ENCODE measurements at places on chromosomes 7 and 10.

DNA sequence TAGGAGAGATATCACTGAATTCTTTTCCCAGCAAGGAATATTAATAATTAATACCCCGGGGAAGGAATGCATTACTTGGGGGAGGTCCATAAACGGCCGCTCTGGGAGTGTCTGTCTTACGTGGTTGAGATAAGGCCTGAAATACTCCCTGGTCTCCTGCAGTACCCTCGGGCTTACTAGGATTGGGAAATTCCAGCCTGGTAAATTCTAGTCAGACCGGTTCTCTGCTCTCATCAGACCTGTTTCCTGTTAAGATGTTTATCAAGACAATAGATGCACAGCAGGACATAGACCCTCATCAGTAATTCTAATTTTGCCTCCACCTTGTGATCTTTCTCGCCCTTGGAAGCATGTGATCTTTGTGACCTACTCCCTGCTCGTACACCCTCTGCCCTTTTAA lies 162.8 kb upstream of the KCND2 start:
- DNase-seq, result no peak

GRCh38 chr10:44347609-44348400 lies 37.1 kb downstream of the CXCL12 start:
- DNase-seq, result no peak

- DNase-seq, result no peak
Measured at GRCh38 chr10:70662362-70663220, 9.7 kb upstream of the ADAMTS14 start.

- no peak for DNase-seq
Measured at GRCh38 chr7:23058408-23059096, 44.6 kb upstream of the HYCC1 start.

DNA sequence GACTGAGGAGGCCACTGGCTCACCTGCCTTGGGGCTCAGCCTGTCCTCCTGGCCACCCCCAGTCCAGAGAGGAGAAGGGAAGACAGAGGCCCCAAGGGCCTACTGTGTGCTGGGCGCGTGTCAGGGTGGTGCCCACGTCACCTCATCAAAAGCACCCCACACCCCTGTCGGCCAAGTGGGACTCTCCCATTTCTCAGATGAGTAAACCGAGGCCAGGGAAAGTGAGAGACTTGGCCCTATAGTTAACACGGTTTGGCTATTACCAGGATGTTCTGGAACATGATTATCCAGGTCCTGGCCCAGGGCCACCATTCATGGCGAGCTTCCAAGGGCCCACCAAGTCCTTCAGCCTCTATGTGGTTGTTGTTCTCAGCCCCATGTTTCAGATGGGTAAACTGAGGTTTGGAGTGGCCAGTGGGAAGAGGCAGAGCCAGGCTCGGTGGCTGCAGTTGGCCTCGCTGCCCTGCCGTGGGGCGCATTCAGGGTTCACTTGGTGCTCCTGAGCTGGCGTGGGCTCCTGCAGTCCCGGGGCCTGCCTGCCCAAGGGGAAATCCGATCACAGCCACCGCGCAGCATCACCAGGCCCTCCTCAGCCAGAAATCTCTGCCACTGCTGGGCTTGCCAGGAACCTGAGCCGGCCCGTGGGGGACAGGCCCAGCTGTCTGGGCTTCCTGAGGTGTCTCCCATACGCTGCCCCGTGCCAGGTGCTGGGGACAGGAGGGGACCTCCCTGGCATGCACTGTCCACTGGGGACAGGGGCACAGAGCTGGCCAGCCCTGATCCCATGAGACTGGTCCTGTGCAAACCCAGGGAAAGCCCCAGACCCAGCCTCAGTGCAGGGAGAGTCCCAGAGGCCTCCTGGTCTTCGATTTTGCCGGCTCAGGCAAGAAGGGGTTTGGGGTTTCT lies 117.7 kb upstream of the TNRC18 start:
- no peak for DNase-seq

DNA sequence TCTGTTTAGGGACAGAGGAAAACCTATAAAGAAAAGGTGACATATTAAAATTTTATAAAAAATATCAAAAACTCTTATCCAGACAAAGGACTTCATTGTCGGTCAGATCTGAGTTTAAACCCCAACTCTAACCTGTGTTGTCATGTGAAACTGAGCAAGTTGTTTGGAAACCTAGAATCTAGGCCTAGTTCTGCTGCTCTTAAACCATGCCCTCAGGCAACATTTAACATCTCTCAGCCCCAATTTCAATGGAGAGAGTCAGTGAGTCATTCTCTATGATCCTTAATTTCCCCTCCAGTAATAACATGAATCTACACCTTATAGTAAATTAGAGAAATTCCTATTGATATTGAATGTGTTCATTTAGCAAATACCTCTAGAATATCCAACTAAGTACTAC lies 192.3 kb downstream of the IMMP2L start:
- no peak for DNase-seq

DNA sequence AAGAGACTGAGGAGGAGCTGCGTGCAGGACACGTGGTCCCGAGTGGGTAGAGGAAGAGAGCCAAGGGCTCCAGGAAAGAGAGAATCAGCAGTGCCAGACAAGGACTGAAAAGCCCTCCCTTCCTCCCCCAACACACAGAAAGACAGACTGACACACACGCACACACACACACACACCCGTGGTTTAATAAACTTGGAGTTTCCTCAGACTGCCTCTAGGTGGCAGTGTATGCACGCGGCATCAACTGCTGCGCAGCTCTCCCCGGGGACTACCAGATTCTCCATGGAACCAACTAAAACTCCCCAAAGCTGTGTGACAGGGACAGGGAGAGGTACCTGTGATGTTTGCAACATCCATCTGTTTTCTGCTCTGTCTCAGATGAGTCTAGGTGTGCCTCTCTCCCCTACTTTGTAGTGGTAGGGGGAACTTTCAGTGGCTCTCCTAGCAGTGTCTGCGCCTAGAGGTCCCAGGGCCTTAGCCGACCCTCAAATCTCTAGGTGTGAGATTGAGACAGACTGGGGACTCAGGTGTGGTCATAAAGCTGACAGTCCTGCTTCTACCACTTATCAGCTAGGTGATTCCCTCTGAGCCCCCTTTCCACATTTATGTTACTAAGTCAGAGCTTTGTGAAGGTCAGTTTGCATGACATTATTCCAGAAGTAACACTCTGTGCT lies 9.3 kb upstream of the TSPAN14 start:
- peak; percentile 48 for DNase-seq

DNA sequence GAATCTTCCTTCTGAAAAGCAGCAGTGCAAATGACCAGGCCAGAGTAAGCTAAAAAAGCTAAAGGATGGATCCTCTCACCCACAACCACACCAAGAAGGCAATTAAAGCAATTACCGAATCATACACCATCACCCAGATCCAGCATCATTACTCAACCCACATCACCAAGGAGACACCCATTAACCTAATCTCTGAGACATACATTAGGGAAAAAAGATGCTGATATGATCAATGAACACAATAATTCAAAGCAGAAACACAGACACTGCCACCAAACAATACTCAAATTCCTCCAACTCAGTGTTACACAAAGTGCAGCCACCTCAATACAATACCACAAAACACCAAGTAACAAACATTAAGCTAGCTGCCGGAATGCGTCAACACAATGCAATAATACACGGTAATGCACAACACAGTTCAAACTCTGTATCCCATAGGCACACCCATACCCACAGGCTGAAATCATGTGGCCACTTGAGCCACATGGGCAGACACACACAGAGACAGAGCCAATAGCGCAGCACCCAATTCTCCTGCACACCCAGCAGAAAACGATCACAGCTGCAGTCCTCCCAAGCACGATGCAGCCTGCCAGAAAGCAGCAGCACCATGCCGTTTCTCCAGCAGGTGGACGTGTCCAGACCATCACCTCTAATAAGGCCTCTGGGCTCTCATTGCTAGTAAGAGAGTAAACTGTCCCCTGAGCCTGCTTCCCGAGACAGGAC lies 21.5 kb downstream of the PAX2 start:
- no peak for DNase-seq

- no peak for DNase-seq
Measured at GRCh38 chr7:75611557-75612178, 119.5 kb downstream of the SPDYE5 start.

GRCh38 chr7:39016609-39017008 lies 38.9 kb downstream of the POU6F2 start:
- no peak for DNase-seq

GRCh38 chr7:66522518-66522917 lies 106.2 kb upstream of the KCTD7 start:
- DNase-seq, result no peak

DNA sequence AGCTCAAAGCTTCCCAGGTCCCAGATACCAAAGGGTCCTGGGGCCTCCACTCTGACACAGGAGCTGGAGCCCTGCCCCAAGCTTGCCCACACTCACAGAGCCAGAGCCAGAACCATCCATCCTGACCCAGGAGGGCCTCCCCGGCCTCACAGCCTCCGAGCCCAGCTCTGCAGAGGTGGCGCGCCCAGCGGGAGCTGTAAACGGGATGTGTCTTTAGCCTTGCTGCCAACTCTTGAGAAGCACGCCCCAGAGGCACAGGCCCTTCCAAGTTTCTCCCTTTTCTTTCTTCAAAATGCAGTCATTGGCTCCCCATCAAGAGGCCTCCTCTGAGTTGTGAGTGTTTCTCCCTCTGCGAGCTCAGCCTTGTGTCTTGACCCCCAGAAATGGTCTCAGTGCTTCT lies 75.0 kb downstream of the PDGFA start:
- no peak for DNase-seq

DNA sequence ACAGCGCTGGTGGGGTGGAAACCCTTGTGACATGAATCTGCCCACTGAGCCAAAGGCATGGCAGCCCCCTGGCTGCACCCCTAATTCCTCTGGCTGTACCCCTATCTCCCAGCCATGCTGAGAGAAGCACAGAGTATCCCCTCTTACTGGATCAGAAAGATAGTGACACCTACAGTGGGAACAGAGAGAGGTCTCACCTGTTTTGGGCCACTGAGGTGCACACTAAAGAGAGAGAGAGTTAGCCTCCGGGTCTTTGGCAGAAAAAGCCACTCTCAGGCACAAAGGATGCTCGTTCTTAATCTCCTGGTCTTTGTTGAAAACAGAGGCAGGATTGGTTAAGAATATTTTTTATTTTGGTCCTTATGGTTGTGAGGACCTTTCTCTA lies 11.3 kb downstream of the TSPAN14 start:
- no peak for DNase-seq

DNA sequence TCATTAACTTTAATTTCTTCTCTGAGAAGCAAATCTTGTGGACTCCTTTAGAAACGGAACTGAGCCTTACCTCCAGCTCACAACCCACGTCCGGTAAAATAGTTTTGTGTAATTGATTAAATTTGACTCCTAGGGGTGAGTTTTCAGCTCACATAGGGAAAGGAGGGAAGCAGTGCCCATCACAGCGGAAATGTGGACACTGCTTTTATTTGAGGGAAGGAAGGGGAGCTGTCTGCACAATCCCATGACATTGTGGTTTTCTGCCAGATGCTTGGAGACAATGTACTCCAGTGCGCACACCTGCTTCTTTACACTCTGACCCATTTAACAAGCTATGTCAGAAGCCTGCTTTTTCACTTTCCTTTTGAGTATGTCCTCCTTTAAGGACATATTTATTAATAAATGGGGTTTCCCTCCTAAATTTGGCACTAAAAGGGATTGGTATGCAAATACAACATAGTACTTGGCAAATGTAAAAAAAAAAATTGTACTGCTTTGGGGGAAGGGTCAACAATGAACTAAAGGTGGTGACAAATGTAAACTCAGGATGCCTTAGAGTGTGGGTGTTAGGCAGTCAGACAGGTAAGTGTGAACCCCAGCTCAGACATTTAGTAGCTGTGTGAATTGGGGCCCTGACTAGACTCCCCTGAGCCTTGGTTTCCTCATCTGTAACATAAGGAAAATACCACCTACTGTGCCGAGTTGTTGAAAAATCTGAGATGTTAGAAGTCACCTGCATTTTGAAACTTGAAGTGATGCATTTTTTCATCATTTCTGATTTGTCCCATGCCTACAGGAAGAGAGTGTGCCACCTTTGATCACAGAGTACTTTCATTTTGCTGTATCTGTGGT lies 90.2 kb upstream of the KLF6 start:
- no peak for DNase-seq

- peak; percentile 17 for DNase-seq
Measured at GRCh38 chr7:123748171-123748733, 551 bp downstream of the WASL start.

GRCh38 chr10:1712314-1712713 lies 25.0 kb downstream of the ADARB2 start:
- no peak for DNase-seq

DNA sequence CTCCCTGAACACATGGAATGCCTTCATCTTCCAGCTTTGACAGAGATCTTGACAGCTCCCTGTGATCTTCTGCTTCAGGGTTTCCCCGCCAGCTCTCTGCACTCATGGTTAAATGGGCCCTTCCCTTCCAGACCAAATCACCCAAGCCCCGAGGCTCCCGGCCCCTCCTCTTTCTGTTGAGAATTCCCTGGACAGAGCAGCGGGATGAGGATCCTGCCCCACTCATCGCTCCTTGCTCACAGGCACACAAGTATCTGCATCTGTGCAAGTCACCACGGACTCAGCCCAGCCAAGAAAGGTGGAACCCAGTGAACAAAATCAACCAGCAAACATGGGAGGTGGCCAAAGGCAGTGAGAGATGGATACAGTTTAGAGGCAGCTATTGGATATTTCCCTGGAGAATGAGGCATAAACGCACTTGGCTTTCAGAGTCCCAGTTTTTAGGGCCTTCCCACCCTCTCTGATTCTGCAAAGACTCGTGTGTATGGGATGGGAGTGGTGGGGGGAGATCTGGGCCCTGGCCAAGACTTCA lies 37.7 kb upstream of the CXCL12 start:
- DNase-seq, result no peak

DNA sequence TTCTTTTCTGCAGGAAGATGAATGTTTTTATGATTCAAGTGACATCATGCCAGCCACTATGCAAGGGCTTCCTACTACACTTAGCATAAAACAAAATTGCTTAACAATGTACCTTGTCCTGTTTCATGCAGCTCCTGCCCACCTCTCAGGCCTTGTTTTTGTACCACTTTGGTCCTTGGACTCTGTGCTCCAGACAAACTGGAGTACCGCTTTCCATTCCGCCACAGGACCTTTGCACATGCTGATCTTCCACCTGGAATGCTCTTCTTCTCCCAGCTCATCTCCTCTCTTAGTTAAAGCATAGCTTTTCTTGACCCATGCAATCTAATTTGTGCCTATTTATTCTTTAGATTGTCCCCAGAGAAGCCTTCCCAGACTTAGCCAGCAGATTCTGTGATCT lies 77.5 kb upstream of the STK17A start:
- DNase-seq, result no peak

DNA sequence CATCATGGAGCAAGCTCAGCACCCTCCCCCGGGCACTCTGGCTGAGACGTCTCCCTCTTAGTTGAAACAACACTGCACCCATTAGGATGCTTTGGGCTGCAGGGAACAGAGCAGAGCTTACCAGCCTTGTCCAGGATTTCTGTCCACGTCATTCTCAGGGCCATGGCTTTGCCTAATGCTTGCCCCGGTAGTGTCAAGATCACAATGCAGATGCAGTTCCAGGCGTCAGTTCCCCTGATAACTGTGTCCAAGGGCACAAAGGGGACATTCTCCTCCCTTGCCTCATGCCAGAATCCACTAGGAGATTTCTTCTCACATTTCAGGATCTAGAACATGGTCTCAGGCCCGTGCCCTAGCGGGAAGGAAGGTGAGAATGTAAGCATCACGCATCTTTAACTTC lies 17.2 kb upstream of the GRB10 start:
- DNase-seq, result no peak

- no peak for DNase-seq
Measured at GRCh38 chr7:92436612-92437445, 10.5 kb upstream of the GATAD1 start.

- no peak for DNase-seq
Measured at GRCh38 chr7:43314379-43315158, 202.1 kb downstream of the HECW1 start.

- DNase-seq, result peak; percentile 69
Measured at GRCh38 chr7:77247206-77247850, 47.7 kb upstream of the FGL2 start.

- no peak for DNase-seq
Measured at GRCh38 chr7:29042824-29043231, 84.7 kb upstream of the TRIL start.
